Psoas muscle (tissue), 8 donors: ENCODE measurements at places on chromosomes 7 and 10. TPM values are rescaled to one million over a fixed set of nuclear protein-coding genes. Genes with fewer than 3 reads are reported as not detected.

PLXDC2 gene
- 10.8 TPM for total RNA-seq

COL26A1 gene
- total RNA-seq: not detected

NPTX2 gene
- total RNA-seq: 8.7 TPM

MSMB gene
- not detected for total RNA-seq

TOMM7 gene
- total RNA-seq: 704 TPM

GCK gene
- not detected for total RNA-seq

PALD1 gene
- total RNA-seq: 3.0 TPM

LLCFC1 gene
- not detected for total RNA-seq
